ENCODE measurements at places on chromosomes 6 and 20. TPM values are rescaled to one million over a fixed set of nuclear protein-coding genes. Genes with fewer than 3 reads are reported as not detected.

DNA sequence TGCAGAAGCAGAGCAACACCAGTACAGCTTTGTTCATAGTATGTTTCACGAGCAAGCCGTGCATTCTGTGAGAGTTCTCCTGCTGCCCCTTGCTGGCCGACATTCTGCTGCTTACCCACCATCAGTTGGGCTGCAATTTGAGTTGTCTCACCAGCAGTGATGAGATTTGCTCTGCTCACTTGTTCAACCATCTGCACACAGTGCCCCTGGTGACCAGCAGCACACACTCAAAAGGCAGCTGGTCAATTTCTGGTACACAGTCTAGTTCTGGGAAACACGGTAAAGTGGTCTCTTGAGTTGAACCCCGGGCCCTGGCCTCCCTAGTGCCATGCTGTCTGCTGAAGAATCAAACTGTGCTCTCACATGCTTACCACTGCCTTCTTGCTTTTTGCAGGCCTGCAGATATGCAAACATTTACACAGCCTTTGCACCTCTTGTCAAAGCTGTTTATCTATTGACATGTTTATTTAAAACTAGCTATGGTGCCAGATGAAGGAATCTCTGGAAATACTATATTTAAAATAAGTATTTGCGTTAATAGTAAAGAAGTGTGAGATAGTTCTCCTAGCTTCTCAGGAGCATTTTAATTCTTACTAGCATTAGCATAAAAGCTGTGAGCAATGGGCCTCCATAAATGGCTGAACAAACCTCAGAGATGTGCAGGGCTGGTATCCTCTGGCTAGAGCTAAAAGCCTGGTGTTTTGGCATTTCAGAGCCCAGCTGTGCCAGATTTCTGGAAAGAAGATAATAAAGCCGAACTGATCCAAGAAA lies 234.3 kb downstream of the ARHGAP18 start:
- no peaks in the 10 kb centered on the region for H3K4me1 ChIP-seq
- no peak overlapping the region for H3K27ac ChIP-seq
- no peak overlapping the region for H3K4me3 ChIP-seq
- no peak for DNase-seq
- no peaks in the 10 kb centered on the region for H3K27me3 ChIP-seq

GRCh38 chr20:3021327-3021726 lies 22.1 kb upstream of the GNRH2 start:
- H3K27me3 ChIP-seq = no peaks in the 10 kb centered on the region
- DNase-seq = no peak
- no peak overlapping the region for H3K4me3 ChIP-seq

The PRL gene
- total RNA-seq = not detected

DNA sequence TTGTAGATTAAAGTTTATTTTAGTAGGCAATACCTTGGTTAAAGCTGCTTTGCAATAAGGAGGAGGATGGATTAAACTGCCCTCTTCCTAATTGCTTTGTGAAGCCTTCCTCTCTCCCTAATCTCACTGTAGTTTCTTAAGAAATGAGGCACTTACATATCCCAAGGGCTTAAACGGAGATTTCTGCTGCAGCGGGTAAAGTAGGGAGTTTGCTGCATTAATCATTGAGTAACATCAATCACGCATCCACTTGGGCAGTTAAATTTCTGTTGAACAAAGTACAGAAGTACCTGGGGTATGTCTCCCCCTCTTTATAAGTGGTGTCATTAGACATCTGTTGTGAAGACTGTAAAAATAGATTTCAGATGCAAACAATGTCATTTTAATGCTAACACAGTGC lies 29.5 kb upstream of the ARID1B start:
- no peaks in the 10 kb centered on the region for H3K4me1 ChIP-seq
- H3K27ac ChIP-seq = no peak overlapping the region
- H3K27me3 ChIP-seq = no peaks in the 10 kb centered on the region

DNA sequence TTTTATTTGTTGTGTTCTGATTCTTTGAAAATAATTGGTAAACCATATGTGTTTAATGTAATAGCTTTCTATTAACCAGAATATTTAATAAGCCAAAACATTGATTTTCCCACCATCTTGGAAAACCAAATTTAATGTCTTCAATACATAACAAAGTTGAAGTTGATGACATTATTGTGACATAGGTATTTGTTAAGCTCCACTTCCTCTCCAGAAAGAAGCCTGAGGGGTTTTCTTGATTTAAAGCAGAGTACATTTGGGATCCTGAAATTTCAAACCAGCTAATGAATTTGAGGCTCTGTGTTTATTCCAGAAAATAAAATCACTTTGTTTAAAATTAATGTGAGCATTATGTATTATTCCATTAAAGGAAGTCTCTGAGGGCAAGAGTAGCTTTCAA lies 106.3 kb downstream of the PERP start:
- no peak overlapping the region for H3K27ac ChIP-seq
- H3K27me3 ChIP-seq = no peaks in the 10 kb centered on the region
- no peaks in the 10 kb centered on the region for H3K4me1 ChIP-seq
- H3K4me3 ChIP-seq = no peak overlapping the region
- DNase-seq = no peak

The FAM209A gene
- total RNA-seq = 0.95 TPM

DNA sequence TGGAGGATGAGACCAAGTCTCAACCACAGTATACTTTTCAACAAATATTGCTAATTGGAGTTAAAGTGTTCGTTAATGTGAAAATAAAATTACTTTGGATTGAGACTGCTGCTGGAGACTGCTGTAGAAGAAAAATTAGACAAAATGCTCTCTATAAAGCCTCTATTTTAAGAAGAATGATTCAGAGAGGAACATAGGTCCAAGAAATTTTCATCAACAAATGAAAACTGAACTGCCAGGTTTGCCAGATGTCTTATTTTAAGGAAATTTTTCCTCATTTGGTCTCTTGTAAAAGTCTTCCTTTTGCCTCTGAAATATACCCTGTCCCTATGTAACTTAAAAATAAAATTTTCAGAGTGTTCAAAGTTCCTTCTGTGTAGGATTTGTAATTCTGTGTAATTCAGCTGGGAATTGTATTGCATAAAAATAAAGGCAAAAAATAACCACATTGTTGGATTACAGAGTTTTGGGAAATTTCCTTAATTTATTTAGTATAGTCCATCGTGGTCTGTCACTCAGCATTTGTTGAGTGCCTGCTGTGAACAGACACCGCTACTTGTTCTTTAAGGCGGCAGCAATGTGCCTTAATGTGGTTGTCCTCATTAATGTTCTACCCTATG lies 27.4 kb downstream of the ANKS1A start:
- H3K27ac ChIP-seq = no peak overlapping the region
- no peak for DNase-seq

The PBOV1 gene
- total RNA-seq = not detected

DNA sequence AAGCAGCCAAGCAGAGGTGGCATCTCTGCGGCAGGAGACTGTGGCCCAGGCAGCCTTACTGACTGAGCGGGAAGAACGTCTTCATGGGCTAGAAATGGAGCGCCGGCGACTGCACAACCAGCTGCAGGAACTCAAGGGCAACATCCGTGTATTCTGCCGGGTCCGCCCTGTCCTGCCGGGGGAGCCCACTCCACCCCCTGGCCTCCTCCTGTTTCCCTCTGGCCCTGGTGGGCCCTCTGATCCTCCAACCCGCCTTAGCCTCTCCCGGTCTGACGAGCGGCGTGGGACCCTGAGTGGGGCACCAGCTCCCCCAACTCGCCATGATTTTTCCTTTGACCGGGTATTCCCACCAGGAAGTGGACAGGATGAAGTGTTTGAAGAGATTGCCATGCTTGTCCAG lies 5.9 kb upstream of the PHF1 start:
- no peak for DNase-seq
- H3K27me3 ChIP-seq = no peaks in the 10 kb centered on the region
- H3K4me3 ChIP-seq = no peak overlapping the region
- peaks cover 79% of the 10 kb centered on the region for H3K36me3 ChIP-seq
- no peak overlapping the region for H3K27ac ChIP-seq

GRCh38 chr6:80163754-80164187 lies 57.3 kb downstream of the BCKDHB start:
- no peaks in the 10 kb centered on the region for H3K27me3 ChIP-seq
- no peak overlapping the region for H3K27ac ChIP-seq
- H3K4me3 ChIP-seq = no peak overlapping the region
- H3K4me1 ChIP-seq = no peaks in the 10 kb centered on the region
- peak; percentile 2 for DNase-seq
- no peaks in the 10 kb centered on the region for H3K36me3 ChIP-seq

The GABRR1 gene
- not detected for total RNA-seq

The GSTA2 gene
- not detected for total RNA-seq

- H3K27me3 ChIP-seq = peaks cover 46% of the 10 kb centered on the region
- no peaks in the 10 kb centered on the region for H3K4me1 ChIP-seq
- no peaks in the 10 kb centered on the region for H3K36me3 ChIP-seq
- no peak overlapping the region for H3K4me3 ChIP-seq
- no peak for DNase-seq
These were observed 139.5 kb downstream of the DLL1 start for GRCh38 chr6:170151321-170151771.

- peaks cover 5% of the 10 kb centered on the region for H3K4me1 ChIP-seq
- H3K4me3 ChIP-seq = no peak overlapping the region
- no peak for DNase-seq
- no peak overlapping the region for H3K27ac ChIP-seq
- H3K27me3 ChIP-seq = no peaks in the 10 kb centered on the region
These were observed 79.5 kb downstream of the SESN1 start for GRCh38 chr6:109015176-109015575.

- no peaks in the 10 kb centered on the region for H3K27me3 ChIP-seq
- H3K4me1 ChIP-seq = peaks cover 93% of the 10 kb centered on the region
- peak overlapping the region; percentile 46 for H3K4me3 ChIP-seq
- DNase-seq = no peak
- peaks cover 64% of the 10 kb centered on the region for H3K36me3 ChIP-seq
- H3K27ac ChIP-seq = peak overlapping the region; percentile 48
These were observed 13.6 kb downstream of the KCNK5 start for GRCh38 chr6:39215640-39216158.

The ADAM33 gene
- not detected for total RNA-seq

GRCh38 chr6:16759181-16759645 lies 2.0 kb downstream of the ATXN1 start:
- H3K4me3 ChIP-seq = peak overlapping the region; percentile 83
- H3K27me3 ChIP-seq = no peaks in the 10 kb centered on the region
- peak overlapping the region; percentile 73 for H3K27ac ChIP-seq
- peaks cover 40% of the 10 kb centered on the region for H3K36me3 ChIP-seq
- DNase-seq = peak; percentile 4

The COL21A1 gene
- 1.8 TPM for total RNA-seq

DNA sequence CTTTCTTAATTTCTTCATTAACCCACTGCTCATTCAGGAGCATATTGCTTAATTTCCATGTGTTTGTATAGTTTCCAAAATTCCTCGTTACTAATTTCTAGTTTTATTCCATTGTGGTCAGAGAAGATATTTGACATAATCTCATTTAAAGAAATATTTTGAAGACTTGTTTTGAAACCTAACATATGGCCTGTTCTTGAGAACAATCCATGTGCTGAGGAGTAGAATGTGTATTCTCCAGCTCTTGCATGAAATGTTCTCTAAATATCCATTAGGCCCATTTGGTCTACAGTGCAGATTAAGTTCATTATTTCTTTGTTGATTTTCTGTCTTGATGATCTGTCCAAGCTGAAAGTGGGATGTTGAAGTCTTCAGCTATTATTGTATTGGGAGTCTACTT lies 251.7 kb downstream of the ALDH8A1 start:
- H3K36me3 ChIP-seq = no peaks in the 10 kb centered on the region
- DNase-seq = no peak
- H3K4me1 ChIP-seq = no peaks in the 10 kb centered on the region
- no peak overlapping the region for H3K27ac ChIP-seq

The EPPIN gene
- not detected for total RNA-seq

The NKX2-2 gene
- total RNA-seq = not detected

- H3K36me3 ChIP-seq = no peaks in the 10 kb centered on the region
- no peak overlapping the region for H3K4me3 ChIP-seq
- H3K27ac ChIP-seq = no peak overlapping the region
- no peak for DNase-seq
These were observed 27.0 kb upstream of the SLC22A2 start for GRCh38 chr6:160285541-160286105.

DNA sequence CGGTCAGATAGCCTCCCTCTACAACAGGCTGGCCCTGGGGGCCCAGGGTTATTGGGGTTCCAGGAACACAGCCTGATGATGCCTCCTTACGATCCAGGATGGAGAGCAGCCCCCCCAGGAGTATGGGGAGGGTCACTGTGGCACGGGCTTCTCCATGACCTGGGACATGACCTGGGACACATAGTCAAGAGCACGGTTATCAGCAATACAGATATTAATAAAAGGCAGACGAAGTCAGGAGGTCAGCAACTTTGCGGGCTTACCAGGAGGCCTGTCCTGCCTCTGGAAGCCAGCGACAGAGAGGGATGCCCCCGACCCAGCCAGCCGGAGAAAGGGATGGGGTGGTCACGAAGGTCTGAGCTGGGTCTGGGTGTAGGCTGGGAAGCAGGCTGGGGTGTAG lies 795 bp downstream of the MMP24OS start:
- DNase-seq = no peak
- H3K4me1 ChIP-seq = peaks cover 25% of the 10 kb centered on the region

DNA sequence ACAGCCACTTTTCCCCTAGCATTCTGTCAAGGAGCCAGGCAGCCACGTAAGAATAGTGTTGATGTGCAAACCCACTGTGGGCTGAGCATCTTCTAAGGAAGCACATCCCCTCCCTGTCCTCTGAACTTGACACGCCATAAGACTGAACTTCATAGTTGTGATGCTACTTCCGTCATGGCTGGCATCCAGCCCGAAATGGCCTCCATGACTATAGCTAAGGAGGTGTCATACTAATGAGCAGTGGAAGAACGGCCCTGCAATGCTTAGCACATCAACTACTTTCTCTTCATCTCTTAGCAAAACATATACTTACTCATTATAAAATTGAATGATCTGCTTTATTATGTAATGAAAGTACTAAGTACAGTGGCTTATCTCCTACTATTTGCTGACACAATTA lies 110.2 kb downstream of the GJA10 start:
- H3K36me3 ChIP-seq = no peaks in the 10 kb centered on the region
- H3K27me3 ChIP-seq = no peaks in the 10 kb centered on the region
- no peak overlapping the region for H3K4me3 ChIP-seq

DNA sequence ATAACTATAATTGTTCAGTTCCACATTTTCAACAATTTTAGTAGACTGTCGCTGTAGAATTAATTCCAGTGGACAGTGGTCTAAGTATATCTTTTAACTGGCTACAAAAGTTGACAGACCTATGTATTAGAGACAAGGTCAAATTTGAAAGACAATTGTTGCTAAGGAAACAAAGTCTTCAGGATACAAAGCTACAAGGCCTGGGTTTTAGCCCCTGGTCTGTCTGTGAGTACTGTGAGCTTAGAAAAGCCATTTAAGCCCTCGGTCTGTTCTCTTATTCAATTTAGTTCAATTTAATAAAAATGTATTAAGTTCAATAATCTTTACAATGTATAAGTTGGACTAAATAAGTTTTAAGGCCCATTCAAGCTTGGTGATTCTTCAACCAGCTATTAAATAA lies 352.5 kb downstream of the HDGFL1 start:
- H3K4me3 ChIP-seq = no peak overlapping the region
- H3K4me1 ChIP-seq = peaks cover 18% of the 10 kb centered on the region
- DNase-seq = no peak
- H3K27ac ChIP-seq = no peak overlapping the region

The RAET1G gene
- not detected for total RNA-seq

Measured in Calu3 (cell line).